ENCODE measurements at places on chromosomes 6 and 20.

GRCh38 chr6:141033101-141033500, 1099.6 kb upstream of the GJE1 start:
- DNase-seq: no peak

- DNase-seq: no peak
These were observed 207.6 kb downstream of the ANKRD60 start for GRCh38 chr20:58020656-58021454.

DNA sequence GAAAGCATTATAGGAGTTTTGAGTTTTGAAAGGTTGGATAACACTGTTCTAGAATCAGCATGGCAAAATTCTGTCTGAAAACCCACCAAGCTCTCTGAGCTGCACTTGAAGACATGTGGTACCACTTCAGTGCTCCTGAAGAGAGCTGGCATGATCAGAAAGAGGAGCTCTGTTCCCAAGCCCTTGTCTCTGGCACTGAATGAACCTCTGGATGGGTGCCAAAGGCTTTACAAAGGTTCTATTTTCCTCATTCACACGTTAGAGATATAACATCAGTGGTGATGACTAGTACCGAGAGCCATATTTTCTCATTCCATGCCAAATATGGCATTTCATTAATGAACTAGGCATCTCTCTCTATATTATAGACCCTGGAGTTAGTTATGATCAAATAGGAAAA, 301.8 kb upstream of the ID4 start:
- peak; percentile 50 for DNase-seq

DNA sequence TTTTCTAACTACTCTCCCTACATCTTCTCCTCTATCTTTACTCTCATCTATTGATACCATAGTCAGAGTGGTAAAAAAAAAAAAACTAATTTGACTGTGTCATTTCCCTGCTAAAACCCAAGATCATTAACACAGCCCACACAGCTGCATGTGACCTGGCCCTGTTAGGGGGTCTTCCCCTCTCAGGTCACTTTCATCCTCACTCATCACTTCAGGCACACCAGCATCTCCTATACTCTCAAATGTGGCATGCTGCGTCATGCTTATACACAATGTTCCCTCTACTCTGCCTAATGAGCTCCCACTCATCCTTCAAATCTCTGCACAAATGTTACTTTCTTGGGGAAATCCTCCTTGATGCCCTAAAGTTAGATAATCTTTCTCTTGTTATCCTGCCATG, 86.8 kb downstream of the CDK19 start:
- no peak for DNase-seq

- no peak for DNase-seq
These were observed 6.9 kb upstream of the SPDEF start for GRCh38 chr6:34562861-34563512.

DNA sequence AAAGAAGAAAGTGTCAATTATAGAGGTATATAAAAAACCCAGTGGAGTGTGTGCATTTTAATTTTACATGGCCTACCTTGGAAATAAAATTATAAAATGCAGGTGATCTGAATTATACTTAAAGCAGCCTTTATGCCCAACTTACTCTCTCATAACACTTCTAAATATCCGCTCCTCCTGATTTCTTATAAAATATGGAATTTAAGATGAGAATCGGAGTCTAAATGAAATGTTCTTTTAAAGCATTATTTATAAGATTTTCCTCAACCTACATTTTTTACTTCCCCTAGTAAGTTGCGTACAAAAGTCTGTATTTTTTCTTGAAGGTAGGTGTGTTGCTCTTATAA, 3.5 kb downstream of the CITED2 start:
- peak; percentile 36 for DNase-seq

DNA sequence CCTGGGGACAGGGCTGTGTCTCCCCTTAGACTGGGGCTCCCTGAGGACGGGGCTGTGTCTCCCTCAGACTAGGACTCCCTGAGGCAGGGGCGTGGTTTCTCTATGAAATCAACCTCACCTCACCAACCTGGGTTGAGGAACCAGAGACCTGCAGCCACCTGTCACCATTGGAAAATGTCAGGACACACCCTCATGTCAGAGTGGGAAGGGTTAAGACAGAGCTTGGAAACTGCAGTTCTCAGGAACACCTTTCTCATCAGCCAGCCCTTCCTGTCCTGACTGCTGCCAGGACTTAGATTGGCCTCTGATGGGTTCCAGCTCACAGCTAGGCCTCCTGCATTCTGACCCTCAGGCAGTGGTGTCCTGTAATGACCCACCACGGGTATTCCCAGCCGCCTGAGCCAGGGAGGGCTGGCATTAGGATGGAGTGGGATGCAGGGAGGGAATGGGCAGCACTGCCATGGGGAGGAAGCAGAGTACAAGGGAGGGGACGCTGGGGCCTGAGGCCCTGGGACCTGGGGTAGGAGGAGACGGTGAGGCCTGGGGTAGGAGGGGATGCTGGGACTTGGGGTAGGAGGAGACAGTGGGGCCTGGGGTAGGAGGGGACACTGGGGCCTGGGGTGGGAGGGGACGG, 76.3 kb downstream of the MRPL14 start:
- DNase-seq: no peak

Measured in brain (organoid and tissue), 16 donors.